ENCODE measurements at places on chromosomes 2 and 18.

- DNase-seq: no peak
Observed at GRCh38 chr18:76993573-76993972, 139.0 kb downstream of the MBP start.

DNA sequence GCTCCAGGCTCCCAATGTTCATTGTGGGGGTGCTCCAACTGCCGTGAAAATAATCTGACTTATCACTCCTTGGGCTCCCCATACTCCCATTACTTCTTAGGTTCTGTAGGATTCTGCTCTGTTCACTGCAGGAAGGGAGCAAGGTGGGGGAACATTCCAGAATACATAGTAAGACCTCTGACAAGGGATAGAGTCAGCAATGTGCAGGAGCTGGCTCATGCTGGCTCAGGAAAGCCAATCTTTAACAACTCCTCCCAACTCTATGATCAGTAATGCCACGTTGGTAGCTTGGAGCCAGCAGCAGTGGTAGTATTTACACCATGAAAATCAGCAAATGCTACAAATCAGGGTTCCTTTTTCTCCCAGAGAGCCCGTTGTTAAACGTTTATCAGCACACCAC, 44.4 kb downstream of the FECH start:
- DNase-seq: no peak

GRCh38 chr2:106990297-106990696, 104.3 kb upstream of the ST6GAL2 start:
- no peak for DNase-seq

DNA sequence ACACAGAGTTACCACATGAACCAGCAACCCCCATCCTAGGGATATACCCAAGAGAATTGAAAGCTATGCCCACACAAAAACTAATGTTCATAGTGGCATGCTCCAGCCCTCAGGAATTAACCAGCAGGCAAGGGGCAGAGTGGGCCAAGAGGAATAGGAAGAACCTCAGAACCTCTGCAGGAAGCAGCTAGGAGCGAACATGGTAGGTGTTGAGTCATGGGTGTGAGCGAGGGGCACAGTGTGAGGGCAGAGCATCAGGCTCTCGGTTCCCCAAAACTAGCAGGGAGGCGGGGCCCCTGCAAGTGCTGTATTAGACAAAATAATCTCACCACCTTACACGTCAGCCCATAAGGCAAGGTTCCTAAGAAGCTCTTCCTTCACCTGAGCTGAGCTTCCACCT, 5.6 kb upstream of the RUFY4 start:
- no peak for DNase-seq

Data from NCI-H2029 (cell line).